ENCODE measurements at places on chromosomes 5 and 9.

- H3K4me3 ChIP-seq = no peak overlapping the region
- no peaks in the 10 kb centered on the region for H3K36me3 ChIP-seq
- no peaks in the 10 kb centered on the region for H3K4me1 ChIP-seq
- DNase-seq = no peak
- H3K27ac ChIP-seq = no peak overlapping the region
These were observed 37.4 kb downstream of the MEGF9 start for GRCh38 chr9:120676767-120677402.

- no peaks in the 10 kb centered on the region for H3K36me3 ChIP-seq
- no peaks in the 10 kb centered on the region for H3K4me1 ChIP-seq
- no peak overlapping the region for H3K4me3 ChIP-seq
These were observed 140.6 kb upstream of the PUM3 start for GRCh38 chr9:2984491-2984890.

DNA sequence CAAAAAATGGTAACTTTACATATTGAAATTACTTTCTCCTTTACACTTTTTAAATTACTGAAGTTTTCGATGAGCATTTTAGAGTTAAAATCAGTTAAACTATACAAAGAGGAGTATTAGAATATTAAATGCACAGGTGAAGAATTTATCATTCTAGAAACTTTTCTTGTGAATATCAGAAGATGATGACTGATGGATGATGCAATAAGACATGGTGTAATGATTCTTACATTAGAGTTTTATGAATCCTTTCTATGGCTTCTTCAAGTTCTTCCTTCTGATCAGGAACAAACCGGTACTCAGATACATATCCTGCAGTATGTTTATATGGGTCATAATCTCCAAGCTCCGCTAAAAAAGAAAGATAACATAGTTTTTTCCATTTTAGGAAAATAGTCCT lies 154.4 kb downstream of the EPB41L4A start:
- DNase-seq = no peak
- H3K4me3 ChIP-seq = no peak overlapping the region
- no peak overlapping the region for H3K27ac ChIP-seq
- no peaks in the 10 kb centered on the region for H3K36me3 ChIP-seq

- H3K27me3 ChIP-seq = peaks cover 18% of the 10 kb centered on the region
- no peaks in the 10 kb centered on the region for H3K36me3 ChIP-seq
- DNase-seq = no peak
- no peak overlapping the region for H3K4me3 ChIP-seq
- no peaks in the 10 kb centered on the region for H3K4me1 ChIP-seq
- no peak overlapping the region for H3K27ac ChIP-seq
These were observed 53.3 kb upstream of the ANGPTL2 start for GRCh38 chr9:127175764-127176163.

DNA sequence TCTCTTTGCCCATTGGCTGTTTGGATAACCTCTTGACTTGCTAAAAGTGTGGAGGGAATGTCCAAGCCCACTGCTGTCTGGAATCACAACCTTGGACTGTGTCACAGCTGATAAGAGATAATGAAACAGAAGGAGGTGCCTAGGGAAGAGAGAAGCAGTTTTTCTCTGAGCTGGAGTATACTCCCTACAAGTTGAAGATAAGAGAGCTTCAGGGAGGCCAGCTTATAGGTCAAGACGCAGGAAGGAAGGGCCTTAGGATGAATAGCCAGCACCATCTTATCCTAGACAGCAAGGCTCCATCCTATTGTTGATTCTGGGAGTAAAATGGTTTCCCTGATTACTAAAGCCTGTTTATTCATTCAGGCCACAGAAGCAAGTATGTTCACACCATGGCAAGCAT lies 244.7 kb downstream of the NPR3 start:
- H3K36me3 ChIP-seq = no peaks in the 10 kb centered on the region
- H3K4me1 ChIP-seq = no peaks in the 10 kb centered on the region
- H3K4me3 ChIP-seq = no peak overlapping the region
- H3K27ac ChIP-seq = no peak overlapping the region
- DNase-seq = no peak

DNA sequence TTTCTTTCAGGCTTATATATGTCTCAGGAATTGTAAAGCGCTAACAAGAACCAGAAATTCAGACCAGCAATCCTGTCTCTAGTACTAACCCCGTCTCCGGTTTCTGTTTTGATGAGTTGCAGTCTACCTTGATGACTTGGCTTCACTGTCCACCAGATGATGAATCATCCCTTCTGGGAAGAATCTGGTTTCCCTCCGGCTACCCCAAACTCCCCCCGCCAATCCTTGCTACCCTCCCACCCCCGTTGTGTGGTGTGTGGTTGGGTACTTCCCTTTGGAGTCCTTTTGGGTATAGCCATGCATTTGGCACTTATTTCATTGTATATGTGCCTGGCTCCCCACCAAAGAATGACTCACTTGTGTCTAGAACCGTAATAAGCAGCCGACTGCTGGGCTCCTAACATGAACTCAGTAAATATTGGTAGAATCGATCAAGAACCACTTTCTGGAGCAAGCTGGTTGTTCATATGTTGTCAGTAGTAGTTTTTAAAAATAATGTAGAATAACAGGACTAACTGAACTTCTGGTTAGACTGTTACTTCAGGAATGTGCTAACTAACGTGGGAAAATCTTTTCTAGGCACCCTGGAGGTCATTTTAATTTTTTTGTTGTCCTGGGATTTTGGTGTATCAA lies 8.3 kb upstream of the TGFBI start:
- H3K27me3 ChIP-seq = peaks cover 5% of the 10 kb centered on the region
- H3K4me3 ChIP-seq = no peak overlapping the region
- no peak overlapping the region for H3K27ac ChIP-seq
- H3K4me1 ChIP-seq = no peaks in the 10 kb centered on the region
- DNase-seq = no peak

GRCh38 chr5:74167206-74167929 lies 473.2 kb downstream of the ENC1 start:
- no peaks in the 10 kb centered on the region for H3K4me1 ChIP-seq
- H3K27ac ChIP-seq = no peak overlapping the region
- no peak for DNase-seq
- H3K4me3 ChIP-seq = no peak overlapping the region

DNA sequence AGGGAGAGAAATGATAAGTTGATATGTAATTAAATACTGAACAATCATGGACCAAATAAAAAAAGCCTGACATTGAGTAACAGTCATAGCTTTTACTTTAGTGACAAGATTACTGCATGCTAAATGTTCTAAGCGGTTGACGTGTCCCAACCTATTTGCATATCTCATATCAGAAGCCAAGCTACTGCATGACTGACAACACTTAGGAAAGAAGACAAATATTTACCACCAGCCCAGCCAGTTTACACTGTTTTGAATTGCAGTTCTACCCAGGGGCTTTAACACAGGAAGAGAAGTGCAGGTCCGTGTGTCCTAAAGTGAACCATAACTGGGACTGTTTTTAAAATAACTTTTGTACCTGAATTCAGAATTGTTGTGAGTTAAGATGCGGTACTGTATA lies 219.9 kb downstream of the PRDM9 start:
- H3K4me1 ChIP-seq = no peaks in the 10 kb centered on the region
- no peaks in the 10 kb centered on the region for H3K27me3 ChIP-seq
- H3K36me3 ChIP-seq = no peaks in the 10 kb centered on the region
- no peak overlapping the region for H3K27ac ChIP-seq

DNA sequence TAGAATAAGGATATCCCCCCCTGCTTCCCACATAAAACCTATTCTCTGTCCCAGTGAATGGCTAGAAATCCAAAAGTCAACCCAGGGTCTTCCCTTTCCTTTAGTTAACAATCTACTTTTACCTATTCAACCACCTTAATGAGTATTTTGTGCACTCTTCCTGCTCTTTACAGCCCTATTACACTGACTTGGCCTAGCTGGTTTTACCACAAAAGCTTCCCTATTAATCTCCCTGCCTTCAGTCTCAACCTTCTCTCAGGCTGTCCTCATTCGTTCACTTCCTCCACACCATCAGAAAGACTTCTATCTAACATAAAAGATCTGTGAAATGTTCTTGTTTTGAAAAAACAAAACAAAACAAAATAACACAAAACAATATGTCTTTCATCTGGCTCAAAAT lies 16.2 kb downstream of the CTNNAL1 start:
- H3K27me3 ChIP-seq = no peaks in the 10 kb centered on the region
- H3K36me3 ChIP-seq = 0 out of 2 replicates have a peak, but pooled peaks cover 3% of the 10 kb centered on the region
- H3K27ac ChIP-seq = no peak overlapping the region
- H3K4me1 ChIP-seq = no peaks in the 10 kb centered on the region
- DNase-seq = no peak
- H3K4me3 ChIP-seq = no peak overlapping the region

- peaks cover 5% of the 10 kb centered on the region for H3K27me3 ChIP-seq
- H3K4me3 ChIP-seq = no peak overlapping the region
- H3K27ac ChIP-seq = no peak overlapping the region
These were observed 193.8 kb downstream of the SLIT3 start for GRCh38 chr5:169106911-169107706.

All from DND-41 (cell line).